ENCODE measurements at places on chromosomes 12 and 14.

DNA sequence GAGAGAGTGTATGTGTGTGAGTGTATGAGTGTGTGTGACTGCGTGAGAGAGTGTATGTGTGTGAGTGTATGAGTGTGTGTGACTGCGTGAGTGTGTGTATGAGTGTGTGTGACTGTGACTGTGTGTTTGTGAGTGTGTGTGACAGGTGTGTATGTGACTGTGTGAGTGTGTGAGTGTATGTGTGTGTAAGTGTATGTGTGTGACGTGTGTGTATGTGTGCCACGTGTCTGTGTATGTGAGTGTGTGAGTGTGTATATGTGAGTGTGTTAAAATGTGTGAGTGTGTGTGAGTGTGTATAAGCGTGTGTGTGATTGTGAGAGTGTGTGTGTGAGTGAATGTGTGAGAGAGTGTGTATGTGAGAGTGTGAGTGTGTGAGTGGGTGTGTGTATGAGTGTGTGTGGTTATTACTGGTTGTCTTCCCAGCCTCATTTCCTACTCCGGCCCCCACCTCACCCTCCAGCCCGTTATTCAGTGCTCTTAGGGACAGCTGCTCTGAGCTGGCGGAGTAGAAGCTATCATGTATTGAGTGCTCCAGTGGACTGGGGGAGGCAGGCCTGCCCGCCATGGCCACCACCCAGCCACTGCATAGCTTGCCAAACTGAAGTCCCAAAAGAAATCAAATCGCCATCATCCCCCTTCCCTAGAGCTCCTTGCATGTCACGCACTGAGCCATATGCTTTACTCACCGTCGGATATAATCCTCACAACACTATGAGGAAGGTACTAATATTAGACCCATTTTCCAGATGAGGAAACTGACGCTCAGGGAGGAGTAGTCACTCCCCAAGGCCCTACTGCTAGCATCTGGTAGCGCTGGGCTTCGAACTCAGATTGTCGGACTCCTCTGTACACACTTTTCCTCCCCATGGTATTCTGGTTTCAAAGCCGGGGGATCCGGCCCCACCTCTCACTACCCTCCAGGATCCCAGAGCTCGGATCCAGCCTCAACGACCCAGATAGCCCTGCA is 10.3 kb upstream of the MYL2 start:
- DNase-seq: no peak

DNA sequence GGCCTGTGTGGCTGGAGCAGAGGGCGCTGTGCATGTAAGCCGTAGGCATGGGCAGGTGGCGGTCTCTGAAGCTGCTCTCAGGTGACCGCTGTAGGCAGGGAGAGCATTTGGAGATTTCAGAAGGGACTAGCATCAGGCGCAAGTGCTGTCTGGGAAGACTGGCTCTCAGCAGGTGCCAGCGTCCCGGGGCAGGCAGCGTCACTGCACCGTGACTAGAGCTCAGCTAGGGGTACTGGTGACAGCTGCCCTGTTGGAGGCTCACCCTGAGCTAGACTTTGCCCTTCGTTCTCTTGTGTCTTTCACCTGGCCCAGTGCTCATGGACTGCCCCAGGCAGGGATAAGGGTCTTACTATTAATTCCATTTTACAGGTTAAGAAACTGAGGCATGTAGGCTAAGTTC is 78.9 kb downstream of the DDX51 start:
- no peak for DNase-seq

DNA sequence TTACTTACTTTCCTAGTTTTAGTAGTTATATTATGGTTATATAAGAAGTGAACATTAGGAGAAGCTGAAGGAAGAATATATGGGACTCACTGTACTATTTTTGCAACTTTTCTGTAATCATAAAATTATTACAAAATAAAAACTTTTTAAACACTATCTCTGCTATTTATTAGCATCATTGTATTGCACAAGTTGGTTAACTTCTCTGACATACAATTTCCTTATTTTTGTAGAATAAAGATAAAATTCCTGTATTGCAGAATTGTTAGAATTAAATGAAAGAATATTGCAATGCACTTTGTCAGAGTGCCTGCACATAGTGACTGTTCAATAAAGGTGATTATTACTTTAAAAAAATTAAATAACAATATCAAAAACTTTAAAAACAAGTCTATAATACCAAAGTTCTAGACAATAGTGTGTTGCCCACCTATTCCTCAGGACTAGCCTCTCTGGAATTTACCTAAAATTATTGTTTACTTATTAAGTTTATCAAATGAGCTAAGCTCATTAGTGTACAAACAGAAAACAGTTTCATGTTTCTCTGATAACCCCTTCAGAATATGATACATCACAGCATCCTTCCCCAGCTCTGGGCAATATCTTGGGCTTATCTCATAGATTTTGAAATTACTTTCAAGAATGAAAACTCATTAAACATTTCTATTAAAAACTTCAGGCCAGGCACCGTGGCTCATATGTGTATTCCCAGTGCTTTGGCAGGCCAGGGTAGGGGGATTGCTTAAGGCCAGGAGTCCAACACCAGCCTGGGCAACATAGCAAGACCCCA is 77.4 kb upstream of the TMPO start:
- no peak for DNase-seq

DNA sequence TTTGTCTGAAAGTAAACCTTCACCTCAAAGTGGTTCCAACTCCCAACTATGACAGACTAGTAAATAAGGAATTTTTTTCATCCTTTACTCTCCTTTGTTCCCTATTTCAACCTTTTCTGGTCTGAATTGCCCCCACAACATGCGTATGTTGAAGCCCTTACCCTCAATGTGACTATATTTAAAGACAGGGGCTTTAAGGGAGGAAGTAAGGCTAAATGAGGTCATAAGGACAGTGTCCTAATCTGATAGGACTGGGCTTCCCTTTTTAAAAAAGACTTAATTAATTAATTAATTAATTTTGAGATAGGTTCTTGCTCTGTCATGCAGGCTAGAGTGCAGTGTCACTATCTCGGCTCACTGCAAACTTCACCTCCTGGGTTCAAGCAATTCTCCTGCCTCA is 86.3 kb downstream of the VCPKMT start:
- DNase-seq: no peak

- no peak for DNase-seq
Observed at GRCh38 chr12:66354291-66354690, 52.0 kb downstream of the HELB start.
